ENCODE measurements at places on chromosomes 1 and 21.

DNA sequence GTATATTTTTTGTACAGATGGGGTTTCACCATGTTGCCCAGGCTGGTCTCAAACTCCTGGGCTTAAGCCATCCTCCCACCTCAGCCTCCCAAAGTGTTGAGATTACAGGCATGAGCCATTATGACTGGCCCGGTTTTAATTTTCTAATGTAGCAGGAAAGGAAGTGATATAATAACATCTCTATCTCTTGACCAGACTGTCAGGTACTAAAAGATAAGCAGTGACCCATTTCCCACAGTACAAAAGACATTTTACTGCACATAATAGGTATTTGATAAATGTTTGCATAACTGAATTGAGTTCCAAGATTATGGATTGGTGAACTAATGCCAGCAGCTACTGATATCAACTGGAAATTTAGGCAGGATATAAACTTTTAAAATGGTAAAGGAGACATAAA lies 4.0 kb downstream of the NVL start:
- DNase-seq = no peak

GRCh38 chr1:57336793-57337192 lies 87.1 kb downstream of the DAB1 start:
- no peak for DNase-seq

DNA sequence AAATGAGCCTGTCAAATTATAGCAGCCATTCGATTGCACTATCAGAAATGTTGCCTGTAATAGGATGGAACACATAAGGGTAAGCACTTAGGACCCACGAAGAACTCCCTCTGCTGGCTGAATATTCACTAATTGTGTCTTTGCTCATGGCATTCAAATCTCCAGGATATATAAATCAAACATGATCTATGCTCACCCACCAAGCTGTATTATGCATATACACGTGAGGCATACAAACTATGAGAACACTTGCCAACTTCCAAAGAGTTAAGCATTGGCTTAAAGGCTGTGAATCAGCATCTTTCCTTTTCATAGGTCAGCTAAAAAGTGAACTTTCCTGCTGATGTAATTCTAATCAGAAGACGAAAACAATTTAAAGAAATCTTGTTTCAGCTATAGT lies 34.5 kb downstream of the TMPRSS15 start:
- DNase-seq = no peak

DNA sequence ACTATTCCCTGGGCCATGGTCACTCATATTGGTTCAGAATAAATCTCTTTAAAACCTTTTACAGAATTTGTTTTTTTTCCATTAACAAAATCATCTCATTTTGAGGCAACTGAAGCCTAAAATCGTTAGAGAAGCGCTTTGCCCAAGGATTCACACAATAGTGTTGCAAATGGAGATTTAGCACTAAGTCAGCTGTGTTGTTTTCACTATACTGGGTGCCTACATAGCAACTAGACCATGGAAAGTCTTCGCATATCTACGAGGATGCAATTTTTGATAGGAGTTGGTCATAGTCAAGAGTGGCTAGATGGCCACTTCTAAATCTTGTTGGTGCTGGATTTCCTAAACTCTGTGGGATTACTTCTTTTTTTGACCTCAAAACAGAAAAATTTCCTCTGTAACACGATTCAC lies 530 bp upstream of the TIPRL start:
- no peak for DNase-seq

DNA sequence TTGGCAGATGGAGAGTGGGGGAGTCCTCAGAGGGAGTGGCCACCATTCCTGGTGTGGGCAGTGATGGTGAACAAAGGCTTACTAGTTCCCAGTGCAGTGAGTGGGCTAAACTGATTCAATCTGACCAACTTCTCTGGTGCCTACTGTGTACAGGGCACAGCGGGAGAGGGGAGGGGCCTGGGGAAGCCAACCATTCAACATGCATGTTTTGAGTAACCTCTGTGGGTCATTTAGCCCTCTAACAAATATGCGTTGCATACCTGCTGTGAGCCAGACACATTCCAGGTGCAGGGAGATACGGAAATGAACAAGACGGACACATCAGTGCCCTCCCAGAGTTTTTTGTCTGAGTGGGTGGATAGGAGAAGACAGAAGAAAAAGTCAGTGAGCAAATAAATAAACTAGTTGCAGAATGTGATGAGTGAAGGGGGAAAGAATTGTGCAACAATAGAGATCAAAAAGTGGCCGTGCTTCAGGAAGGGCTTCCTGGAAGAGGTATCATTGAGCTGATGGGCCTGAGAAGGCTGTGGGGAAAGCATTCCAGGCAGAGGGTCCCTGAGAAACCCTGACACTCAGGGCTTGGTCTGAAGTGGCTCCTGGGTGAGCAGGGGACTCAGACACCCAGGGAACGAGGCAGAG lies 78.8 kb downstream of the EPHB2 start:
- DNase-seq = no peak
